CD4-positive, alpha-beta T cell treated with Interleukin-4 for 4 hours (primary cell): ENCODE measurements at places on chromosomes 11 and 22.

DNA sequence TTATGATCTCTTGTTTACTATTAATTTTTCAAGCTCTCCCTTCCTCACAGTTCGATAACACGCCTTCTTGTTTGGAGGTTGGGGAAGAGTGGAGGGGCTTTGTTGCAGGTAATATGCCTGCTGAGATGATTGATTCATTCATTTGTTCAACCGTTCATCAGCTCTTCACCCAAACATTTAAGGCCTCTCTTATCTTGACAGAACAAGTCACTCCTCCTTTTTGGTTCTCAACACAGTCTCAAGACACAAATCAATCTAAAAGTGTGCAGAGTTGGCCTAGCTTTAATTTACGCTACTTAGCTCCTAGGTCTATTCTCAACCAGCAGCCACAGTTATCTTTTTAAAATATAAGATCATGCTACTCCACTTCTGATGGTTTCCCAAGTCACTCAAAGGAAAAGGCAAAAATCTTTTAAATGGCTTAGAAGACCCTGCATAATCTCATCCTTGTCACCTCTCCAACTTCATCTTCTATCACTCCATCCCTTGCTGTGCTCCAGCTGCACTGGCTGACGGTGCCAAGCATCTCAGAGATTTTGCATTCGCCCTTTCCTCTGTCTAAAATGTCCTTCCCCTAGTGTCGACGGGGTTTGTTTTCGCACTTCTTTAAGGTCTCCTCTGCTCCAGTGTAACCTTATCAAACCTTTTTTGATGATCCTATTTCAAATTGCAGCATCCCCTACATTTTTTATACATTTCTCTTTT is 60.3 kb downstream of the AMBRA1 start:
- DNase-seq: no peak

- no peak for DNase-seq
Measured at GRCh38 chr11:278001-278951, at the start of gene NLRP6. Gene NLRP6, plus strand, starts transcription at chr11:278407. Its CDS starts 163 bp downstream, at chr11:278570.

DNA sequence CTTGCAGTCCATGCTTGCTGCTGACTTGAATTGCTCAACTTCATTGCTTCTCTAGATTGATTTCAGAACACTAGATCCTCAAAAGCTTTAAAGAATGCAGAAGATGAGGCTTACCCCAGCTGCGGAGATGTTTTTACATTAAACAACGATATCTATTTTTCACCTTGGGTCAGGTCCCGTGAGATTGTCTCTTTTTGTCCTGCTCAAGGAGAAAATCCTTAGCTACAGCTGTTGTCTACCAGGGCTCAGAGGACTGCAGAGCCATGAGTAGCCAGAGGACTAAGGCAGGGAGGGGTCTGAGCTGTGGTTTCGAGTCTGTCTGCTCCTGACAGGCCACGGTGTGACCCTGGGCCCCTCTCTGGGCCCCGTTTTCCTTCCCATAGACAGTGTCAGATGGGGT is 51.4 kb downstream of the PKNOX2 start:
- DNase-seq: no peak

GRCh38 chr22:36971341-36972125 is 47.7 kb downstream of the TST start:
- DNase-seq: no peak

- no peak for DNase-seq
Measured at GRCh38 chr11:26827567-26828081, 105.8 kb upstream of the SLC5A12 start.

GRCh38 chr11:129023968-129024676 is 81.5 kb upstream of the TP53AIP1 start:
- DNase-seq: peak; percentile 2

DNA sequence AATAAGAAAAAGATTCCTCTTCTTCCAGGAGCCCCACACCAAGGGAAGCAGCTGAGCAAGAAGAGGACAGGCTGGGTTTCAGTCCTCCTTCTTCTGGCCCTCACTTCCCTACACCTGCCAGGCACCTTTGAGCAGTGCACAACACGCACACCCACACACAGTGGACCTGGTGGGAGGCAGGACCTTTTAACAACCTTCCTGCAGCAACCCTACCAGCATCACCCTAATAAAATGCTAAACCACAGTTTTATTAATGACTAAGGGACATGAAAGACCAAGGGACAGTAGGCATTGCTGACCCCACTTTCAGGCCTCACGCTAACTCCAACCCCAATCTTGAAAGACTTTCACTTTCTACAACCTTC is 12.2 kb downstream of the ARAP1 start:
- DNase-seq: no peak

DNA sequence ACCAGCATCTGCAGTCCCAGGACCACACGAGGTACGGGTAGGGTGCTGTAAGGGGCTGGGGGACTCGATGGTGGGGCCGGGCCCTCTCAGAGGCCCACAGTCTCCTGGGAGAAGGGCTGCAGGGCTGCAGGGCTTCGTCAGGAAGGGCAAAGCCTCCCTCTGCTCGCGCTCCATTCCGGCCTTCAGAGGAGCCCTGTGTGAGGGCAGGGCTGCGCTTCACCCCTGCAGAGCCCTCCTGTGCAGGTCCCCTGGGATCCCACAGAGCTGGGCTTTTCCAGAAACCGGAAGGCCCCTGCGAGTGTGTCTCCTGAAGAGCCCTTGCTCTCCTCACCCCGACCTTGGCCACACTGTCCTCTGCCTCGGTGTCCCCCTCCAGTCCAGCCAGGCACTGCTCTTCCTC is 27.2 kb downstream of the WNT11 start:
- DNase-seq: no peak

GRCh38 chr11:69922596-69923111 is 103.4 kb upstream of the FGF3 start:
- no peak for DNase-seq

DNA sequence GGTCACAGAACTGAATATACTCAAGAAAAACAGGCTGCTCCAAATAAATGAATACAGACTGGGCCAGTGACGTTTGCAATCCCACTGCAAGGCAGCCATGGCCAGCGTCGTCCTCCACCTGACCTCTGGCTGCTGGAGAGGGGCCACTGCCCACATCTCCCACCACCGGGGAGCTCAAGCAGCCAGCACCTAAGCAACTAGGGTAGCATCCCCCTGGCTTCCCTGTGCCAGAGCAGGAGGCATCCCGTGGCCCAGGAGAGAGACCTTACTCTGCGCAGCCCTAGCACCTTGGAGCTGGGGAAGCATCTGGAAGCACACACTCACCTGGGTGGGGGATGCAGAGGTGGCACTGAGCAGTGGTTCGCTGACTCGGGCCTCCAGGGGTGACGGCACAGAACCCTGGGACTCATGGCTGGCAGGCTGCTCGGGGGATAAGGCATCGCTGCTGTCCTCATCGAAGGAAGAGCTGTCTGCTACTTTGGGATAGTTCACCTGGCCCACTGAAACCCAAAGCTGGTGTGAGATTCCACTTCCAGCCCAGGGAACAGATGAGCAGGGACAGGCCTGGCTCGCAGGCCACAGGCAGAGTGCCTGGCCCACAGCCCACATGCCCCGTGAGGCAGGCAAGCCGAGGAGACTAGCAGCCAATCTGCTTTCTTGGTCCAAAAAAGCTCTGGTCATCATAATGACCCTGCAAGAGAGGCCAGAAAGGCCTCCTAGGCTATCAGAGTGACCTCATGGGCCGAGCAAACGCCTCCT is 53.7 kb downstream of the SGSM3 start:
- DNase-seq: no peak
